Stimulated activated CD4-positive, alpha-beta T cell treated with anti-CD3 and anti-CD28 coated beads, TNF-alpha, amount 100 ng/mL, for 24 hours (primary cell): ENCODE measurements at places on chromosomes 6 and 20.

GRCh38 chr6:159959976-159960384 lies 8.9 kb upstream of the IGF2R start:
- DNase-seq = no peak

DNA sequence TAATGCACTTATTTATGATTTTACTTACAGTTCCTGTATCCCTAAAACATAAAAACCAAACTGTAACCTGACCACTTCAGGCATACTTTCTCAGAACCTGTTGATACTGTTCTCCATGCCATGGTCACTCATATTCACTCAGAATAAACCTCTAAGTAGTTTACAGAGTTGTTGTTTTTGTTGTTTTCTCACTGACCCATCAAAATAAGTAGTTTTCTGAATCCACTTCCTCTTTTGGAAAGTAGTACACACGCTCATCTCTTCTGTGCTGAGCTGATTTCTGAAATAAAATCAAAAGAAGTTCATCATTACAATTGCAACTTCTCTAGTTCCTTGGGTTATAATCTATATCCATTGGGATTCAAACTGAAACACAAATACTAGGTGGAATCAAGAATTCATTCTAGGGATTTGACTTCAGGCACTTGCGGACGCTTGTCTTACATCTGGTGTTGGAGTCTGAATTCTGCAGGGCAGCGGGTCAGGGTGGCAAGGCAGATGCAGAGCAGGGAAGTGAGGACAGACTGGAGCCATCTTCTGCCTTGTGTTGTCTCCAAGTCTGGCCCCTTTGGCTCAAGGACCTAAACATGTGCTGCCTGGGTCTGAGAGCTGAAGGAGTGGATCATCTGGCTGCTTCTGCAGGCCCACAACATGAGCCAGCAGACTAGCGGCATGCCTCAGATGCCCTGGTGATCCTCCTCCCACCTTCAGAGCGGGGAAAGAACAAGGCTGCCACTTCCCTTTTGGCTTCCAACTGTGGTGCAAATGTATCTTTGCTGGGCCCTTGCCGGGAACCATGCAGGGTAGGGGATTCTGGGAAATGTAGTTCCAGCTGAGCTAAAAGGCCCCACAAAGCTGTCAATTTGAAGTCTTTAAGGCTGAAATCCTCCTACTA lies 167.9 kb upstream of the MYLIP start:
- DNase-seq = no peak

DNA sequence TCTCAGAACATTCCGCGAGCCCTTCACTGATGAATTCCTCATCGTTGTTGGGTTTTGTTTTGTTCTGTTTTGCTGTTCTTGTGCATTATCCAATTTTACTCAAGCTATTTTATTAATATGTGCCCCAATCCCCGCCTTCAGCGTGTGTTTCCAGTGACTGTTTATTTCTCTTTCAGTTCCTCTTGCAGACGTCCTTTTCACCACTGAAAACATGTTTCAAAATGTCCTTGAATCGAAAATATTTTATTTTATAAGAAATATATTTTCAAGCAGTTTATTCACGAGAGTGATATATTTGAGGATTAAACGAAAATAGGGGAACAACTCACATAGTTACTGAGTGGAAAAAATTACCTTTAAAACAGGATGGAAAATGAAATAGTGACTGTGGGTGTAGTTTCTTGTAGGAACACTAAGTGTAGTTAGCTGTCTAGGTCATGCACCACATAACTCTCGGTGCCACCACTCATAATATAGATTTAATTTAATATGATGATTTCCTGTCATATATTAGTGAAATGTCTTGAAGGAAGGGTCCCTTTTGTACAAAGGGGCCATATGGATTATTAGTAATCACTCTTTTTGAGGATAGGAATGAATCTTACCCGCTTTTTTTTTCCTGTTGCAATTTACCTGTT lies 45.3 kb upstream of the HDDC2 start:
- no peak for DNase-seq

DNA sequence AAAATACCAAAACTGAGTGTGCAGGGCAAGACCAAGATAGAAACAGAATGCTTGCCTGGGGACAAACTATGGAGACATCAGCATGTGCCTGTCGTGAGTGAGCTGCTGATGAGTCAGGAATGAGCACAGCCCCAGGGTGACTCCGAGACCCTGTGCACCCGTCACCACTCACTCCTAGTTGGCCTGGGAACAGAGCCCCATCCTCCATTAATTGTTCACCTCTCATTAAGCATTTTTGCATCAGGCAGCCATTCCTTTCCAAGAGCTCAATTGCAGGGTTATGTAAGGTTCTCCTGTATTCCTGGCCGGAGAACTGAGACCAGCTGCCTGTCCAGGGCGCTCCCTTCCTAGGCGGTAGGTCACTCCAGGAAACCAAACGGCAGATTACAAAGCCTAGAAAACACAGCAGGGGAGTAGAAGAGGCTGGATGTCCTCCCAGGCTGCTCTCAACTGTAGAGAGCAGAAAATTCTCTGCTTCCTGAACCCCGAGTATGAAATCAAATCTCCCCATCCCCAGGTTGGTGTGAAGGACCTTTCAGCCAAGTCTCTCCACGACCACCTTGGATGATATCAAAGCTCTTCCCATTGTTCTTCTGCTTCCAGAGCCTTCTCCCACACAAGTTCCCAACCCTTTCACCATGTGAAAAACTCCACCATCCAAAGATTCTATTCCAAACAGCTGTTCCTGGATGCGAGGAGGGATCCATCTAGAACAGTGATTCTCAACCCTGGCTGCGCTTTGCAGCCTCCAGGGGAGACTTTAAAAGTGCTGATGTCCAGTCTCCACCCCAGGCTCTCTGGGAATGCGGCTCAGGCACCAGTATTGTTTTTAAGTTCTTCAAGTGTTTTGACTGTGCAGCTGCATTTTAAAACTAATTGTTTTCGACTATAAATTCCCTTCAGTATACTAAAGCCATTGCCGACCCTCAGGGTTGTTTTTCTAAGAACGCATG lies 532.6 kb upstream of the JARID2 start:
- no peak for DNase-seq

DNA sequence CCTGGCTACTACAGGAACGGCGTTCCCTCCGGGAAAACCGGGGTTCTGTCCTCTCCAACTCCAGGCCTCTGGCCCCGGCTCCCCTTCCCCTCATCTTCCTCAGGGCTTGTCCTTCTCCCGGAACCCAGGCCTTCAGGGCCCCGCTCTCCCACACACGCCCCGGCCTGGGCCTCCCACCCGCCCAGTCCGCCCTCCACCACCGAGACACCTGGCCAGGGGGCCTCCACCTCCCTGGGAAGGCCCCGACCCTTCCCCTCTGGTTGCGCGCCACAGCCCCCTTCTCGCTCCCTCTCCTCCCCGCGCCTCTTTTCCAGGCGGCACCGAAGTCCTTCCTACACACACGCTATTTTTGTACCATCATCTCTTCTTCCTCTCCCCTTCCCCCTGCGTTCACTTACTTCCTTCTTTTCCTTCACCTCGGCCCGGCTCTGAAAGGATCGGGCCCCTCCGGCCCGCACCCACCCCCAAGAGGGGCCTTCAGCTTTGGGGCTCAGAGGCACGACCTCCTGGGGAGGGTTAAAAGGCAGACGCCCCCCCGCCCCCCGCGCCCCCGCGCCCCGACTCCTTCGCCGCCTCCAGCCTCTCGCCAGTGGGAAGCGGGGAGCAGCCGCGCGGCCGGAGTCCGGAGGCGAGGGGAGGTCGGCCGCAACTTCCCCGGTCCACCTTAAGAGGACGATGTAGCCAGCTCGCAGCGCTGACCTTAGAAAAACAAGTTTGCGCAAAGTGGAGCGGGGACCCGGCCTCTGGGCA lies 1.3 kb upstream of the SIRPA start:
- DNase-seq = no peak

- DNase-seq = no peak
These were observed 30.7 kb downstream of the CBLN4 start for GRCh38 chr20:55974491-55975202.

- DNase-seq = no peak
These were observed 60.4 kb upstream of the CCN2 start for GRCh38 chr6:132011582-132011981.

GRCh38 chr6:118660218-118660569 lies 8.8 kb upstream of the CEP85L start:
- no peak for DNase-seq

- no peak for DNase-seq
These were observed 37.9 kb upstream of the TGM2 start for GRCh38 chr20:38202982-38203293.

DNA sequence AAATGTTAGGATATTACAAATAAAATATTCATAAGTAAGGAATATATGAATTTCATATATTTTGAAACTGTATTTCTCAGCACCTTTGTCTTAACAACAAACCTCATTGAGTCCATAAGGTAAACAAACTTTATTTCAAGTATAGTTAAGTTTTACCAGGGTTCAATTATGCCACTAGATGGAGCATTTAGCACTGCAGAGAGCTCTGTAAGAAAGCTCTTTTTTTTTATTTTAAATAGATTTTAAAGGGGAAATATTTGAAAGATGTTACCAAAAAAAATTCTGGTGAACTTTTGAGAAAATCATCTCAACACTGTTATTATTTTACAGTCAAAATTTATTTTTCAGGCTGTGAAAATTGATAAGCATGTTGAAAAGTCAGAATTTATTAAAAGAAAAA lies 955.2 kb upstream of the EYS start:
- no peak for DNase-seq

GRCh38 chr6:129130959-129131681 lies 248.2 kb downstream of the LAMA2 start:
- no peak for DNase-seq

DNA sequence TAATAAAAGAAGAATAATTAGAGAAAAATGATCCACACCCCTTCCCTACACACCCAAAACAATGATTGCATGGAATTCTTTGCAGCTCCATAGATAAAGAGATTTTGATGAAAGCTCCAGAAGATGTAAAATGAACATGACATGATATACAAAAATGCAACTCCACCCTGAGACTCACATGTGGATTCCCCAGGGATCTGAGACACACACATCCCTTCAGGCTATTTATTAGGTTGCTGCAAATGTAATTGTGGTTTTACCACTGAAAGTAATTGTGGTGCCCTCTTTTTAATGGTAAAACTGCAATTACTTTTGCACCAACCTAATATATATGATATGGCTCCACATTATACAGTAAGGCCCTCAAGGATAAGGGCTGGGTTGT lies 40.4 kb upstream of the TBC1D7 start:
- no peak for DNase-seq

- DNase-seq = no peak
These were observed 27.1 kb downstream of the RIPOR3 start for GRCh38 chr20:50664254-50664653.

DNA sequence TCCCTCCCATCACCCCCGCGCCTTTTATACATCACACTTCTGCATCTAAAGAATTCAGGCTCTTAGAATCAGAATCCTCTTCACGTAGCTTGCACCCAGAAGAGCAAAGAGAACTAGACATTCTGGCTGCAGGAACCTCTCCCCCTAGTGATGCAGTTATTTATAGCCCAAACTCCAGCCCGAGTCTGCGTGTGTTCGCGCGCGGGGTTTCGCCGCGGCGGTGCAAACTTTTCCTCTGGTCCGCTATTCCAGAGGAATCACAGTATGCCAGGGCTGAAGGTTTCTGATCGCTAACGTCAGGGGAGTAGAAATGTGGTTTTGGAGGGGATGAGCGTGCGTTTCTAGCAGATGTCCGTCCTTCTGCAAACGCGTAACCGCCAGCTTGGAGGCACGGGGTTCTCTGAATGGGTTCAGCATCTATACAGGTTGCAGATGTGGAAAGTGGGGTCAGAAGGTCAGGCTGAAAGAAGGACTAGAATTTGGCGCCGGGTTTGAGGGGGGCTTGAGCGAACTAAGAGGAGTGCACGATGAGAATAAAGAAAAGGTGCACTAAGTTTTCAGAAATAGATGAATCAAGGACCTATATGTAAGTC lies 1.8 kb downstream of the EPHA7 start:
- no peak for DNase-seq

DNA sequence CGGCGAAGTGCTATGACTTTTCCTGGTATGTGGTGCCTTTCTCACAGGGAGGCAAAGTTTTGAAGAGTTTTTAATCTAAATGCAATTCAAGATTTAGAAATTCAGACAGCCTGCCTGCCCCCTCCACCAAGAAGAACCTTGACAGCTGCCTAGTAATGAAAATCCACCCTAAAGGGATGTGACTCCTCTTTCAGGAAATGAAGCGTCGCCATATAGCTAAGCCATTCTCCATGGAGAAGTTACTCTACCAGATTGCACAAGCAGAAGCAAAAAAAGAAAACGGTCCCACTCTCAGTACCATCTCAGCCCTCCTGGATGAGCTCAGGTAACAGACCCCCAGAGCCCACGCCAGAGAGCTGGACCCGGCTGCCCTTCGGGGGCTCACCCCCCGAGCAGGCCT lies 150.1 kb downstream of the DTNBP1 start:
- no peak for DNase-seq

DNA sequence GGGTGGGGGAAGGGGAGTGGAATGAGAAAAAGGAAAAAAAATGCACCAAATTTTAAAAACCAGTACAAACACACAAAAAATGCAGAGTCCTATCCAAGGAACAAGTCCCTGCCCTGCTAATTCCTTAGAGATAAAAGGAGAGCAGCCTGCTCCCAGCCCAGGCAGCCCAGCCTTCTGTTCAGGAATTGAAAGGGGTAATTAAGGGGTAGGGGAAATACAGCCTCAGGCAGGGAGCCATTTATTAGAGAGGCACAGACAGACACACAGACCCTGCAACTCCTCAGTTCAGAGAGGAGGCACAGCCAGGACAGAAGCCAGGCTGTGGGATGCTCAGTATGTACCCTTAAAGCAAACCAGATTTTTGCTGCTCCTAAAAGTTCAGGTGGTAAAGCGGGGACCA lies 137.2 kb downstream of the EYA2 start:
- DNase-seq = no peak

DNA sequence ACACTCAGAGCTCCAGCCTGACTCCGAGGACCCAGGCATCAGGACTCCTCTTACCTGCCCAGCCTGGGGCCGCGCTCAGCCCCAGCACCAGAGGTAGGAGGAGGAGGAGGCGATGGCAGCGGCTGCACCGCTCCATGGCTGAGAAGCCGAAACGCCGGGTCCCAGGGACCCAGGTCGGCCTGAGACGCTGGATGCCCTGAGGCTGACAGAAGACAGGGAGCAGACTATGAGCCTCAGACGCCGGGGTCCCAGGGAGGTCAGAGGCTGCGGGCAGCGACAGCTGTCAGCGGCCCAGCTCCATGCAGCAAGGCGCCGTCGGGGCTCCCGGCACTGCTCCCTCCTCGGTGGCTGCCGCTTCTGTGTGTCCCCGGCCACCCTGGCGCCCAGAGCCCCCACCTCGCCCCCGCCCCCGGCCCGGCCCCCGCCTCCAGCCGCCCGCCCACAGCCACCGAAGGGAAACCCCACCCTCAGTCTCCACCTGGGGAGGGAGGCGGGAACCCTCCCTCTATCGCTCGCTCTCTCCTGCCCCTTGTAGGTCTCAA lies at the start of gene COL11A2:
Gene COL11A2, minus strand, starts transcription at position 363 of the 542 bp plus-strand sequence. Its CDS starts 227 bp downstream, at position 136.
- no peak for DNase-seq

GRCh38 chr6:166619912-166620311 lies 7.1 kb downstream of the RPS6KA2 start:
- DNase-seq = no peak
